H1 (cell line): ENCODE measurements at places on chromosomes 2 and 18.

GRCh38 chr2:5696404-5696944 lies 4.3 kb downstream of the SOX11 start:
- peak; percentile 79 for DNase-seq

DNA sequence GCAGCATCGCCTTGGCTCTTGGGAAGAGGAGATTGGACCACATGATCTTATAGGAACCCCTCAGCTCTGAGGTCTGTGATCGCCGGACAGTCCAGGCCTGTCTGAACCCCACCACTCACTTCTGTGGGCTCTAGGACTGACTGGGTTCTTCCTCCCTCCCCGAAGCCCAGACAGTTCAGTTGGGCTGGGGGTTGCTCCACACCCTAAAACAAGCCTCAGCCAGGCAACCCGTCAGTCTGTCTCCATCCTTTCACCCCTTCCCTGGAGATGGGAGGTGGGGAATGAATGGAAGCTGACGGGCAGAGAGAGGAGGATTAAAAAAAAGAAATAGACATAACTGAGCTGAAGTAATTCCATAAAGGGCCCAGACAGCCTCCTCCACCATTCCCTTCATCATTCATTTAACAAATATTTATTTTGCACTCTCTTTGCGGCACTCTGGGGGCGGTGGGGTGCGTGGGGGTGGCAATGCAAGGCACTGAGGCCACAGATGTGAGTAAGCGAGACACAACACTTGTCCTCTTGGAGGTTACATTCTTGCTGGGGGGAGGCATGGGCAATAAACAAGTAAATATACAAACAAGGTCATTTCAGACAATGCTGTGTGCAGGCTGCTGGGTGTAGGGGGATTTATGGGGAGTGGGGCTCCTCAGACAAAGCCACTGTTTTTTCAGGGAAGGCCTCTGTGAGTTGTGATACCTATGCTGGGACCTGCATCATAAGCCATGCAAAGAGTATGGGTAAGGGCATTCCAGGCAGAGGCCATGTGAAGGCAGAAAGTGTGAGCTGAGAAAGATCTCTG lies 12.9 kb downstream of the WNT10A start:
- no peak for DNase-seq

- no peak for DNase-seq
Observed at GRCh38 chr18:44819944-44820510, 139.3 kb downstream of the SETBP1 start.

- DNase-seq = no peak
Observed at GRCh38 chr2:64837925-64838641, 151.1 kb upstream of the SLC1A4 start.

DNA sequence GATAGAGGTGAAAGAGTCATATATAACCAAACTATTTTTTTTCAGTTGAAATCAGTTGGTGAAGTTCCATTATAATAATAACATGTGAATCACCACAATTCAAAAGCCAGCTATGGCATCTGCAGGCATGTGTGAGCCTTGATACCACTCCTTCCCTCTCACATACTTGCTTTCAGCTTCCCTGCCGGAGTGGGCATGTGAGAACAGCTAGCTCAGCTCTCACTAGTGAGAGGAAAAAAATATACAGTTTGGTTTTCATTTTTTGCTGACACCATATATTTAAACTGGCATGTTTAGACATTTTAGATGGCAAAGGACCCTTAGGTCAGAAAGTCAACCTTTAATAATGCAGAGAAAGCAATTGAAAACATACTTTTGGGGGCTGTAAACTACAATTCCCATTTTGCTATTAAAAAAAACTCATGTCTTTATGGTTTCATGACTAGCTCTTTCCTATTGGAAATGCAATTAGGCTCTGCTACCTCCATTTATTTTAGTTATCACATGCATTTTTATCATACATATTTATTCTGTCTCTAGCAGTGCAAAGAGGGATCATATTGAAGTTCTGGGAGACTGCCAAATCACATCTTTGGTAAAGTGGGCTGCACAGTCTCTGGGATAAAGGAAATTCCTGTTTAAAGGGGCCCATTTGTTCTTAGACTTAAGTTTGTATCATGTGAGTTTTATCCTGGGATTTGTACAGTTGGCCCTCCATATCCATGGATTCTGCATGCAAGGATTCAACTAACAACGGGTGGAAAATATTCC lies 33.2 kb upstream of the SLC40A1 start:
- DNase-seq = no peak

- DNase-seq = no peak
Observed at GRCh38 chr2:64142741-64143168, 1.5 kb downstream of the PELI1 start.

DNA sequence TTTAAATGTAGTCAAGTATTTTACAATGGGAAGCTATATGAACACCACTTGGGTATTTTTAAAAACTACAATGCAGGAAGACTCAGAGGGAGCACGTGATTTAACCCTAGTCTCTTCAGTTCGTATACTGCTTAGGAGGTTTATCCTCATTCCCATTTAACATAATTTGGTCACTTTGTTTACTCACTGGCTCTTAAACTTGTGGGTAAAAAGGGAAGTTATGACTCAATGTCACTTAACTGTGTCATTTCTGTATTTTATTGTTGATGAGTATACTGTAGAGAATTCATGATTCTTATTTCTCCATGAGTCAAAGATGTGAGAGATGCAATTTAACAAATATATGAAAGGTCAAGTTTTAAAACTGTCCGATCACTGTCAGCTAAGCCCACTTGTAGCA lies 48.2 kb downstream of the SLC66A3 start:
- no peak for DNase-seq

DNA sequence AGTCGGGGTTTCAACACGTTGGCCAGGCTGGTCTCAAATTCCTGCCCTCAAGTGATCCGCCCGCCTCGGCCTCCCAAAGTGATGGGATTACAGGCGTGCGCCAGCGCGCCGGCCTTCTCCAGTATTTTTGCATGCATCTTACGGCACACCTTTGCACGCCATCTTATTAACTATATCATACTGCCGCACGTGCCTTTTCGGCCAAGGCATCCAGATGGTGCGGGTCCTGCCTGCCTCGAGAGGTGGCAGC lies 765 bp upstream of the ING5 start:
- DNase-seq = no peak

DNA sequence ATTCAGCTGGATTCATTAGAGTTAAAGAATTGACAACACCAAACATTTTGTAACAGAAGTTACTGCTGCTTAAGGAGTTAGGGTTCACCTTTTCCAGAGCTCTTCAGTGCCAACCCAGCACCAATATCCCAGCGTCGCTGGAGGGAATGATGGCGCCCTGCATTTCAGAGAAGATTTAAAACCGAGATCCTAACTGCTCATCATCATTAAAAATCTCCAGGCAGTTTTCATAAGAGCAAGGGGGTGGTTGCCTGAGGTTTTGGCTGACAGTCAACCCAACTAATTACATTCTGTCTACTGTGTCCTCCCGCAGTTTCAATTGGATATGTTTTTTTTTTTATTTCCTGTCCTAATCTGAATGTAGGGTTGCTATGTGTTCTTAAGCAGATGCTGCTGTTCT lies 509.6 kb upstream of the TCF4 start:
- DNase-seq = no peak

- no peak for DNase-seq
Observed at GRCh38 chr18:58464104-58464625, 164.7 kb downstream of the ALPK2 start.

DNA sequence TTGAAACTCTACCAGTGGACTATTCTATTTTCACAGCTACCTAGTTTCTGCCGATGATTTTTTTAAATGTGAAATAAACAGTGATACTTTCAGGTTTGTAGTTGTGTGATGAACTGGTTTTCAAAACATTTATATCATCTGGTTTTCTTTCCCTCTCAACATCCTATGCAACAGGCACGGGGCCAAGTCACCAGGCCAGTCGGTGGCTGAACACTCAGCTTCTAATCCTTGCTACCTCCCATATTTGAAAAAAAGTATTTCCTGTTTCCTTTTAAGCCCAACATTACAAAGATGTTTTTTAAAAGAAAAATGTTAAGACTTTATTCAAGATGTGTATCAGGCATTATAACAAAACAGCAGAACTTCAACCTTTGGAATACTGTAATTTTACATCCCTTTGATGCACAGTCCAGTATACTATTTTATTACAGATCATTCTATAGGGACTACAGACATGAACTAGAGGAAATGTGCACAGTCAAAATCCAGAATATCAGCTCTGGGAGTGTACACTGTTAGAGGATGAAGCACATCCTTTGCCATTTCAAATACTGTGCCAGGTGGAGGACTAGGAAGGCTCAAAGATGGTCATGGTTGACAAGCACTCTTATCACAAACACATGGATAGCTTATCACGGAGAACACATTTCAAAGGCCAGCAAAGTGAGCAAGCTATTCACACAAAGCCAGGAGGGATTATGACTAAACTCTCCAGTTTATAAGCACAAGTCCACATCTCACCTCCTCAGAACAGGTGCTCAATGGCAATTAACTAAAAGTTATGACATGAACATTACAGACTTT lies 14.6 kb downstream of the MRPL35 start:
- no peak for DNase-seq

DNA sequence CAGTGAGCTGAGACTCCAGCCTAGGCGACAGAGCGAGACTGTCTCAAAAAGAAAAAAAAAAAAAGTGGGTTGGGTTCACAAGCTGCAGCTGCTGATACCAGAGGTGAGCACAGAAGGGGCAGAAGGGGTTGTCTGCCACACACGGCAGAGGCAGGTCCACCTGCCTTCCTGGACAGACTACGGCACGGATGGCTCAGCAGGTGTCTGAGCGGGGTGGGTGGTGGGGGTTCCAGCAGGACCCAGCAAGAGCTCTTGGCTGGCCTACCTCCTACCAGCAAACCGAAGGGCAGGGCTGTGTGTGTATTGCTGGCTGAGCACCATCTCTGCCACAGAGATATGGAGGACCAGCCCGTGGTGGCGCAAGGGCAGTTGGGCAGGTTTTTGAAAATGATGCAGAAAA lies 130.4 kb upstream of the ASB18 start:
- DNase-seq = no peak

DNA sequence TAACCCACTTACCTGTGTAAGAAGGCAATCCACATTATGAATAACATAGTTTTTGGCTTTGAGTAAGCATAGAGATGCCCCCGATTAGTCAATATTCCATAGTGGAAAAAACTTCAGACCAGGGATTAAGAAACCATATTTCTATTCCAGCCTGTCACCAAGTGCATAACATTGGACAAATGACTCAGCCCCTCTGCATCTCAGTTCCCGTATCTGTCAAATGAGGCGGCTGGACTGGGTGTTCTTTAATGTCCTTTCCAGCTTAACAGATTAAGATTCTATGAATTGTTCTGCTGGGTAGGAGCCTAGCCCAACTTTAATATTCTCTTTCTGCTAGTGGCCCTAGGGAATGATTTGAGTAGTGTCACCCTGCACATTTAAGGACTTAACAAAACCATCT lies 11.8 kb upstream of the FTCDNL1 start:
- no peak for DNase-seq

GRCh38 chr18:26803643-26804042 lies 61.9 kb downstream of the AQP4 start:
- no peak for DNase-seq

GRCh38 chr2:242064364-242065250 lies 195.1 kb downstream of the RTP5 start:
- no peak for DNase-seq

DNA sequence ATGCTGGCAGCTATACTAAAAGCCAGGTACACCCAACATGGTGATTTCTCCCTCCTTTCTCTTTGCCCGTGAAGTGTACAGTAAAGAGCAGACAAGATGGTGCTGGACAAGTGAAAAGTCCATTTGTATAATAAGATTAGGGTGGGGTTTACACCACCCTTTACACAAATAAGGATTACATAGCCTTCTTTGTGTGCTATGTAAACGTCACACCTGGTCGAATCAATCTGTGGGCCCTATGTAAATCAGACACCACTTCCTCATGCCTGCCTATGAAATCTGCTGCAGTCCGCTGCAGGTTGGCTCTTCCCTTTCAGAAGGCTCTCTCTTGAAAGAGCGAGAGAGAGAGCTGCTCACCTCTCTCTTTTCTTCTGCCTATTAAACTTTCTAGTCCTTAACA lies 1054.3 kb upstream of the SLC39A10 start:
- no peak for DNase-seq

GRCh38 chr2:201621293-201621999 lies 21.9 kb downstream of the TMEM237 start:
- no peak for DNase-seq

DNA sequence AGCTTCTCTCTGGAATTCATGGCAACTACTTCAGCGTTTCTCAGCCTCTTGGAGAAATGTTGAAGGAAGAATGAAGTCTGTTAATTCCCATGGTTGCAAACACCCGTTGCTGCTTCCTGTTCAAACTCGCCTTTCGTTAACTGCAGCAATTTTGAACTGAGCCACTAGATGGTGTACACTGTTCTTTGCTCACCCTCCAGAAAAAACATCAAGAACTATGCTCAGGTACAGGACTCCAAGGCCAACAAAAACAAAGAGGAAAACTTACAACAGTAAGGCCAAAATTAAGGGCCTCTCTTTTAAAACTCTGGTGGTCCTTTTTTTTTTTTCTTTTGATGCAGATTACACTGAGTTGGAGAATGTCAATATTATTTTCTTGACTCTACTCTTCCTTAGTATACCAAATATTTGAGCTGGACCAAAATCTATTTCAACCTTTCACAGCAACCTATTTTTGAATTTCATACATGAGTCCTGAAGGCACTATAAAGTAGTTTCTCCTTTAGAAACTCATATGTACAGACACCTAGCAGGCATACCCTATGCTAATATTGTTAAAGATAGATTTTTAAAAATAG lies 58.2 kb downstream of the KLHL14 start:
- peak; percentile 19 for DNase-seq

DNA sequence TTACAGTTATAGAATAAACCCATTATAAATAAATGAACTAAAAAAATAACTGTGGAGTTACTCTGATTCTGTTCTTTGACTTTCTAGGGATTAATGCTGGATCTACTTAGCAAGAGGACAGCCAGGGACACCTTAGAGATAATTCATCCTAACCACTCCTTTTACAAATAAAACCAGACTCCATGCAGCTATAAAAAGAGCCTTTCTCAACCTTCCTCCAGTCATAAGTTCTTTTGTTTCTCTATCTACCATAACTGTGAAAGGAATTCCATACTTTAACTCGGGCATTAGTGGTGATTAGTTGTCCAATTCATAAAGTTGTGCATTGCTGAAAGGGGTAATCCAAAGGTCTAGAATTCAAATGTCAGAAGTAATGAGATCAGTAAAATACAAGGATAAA lies 682.4 kb downstream of the DPP10 start:
- DNase-seq = no peak

DNA sequence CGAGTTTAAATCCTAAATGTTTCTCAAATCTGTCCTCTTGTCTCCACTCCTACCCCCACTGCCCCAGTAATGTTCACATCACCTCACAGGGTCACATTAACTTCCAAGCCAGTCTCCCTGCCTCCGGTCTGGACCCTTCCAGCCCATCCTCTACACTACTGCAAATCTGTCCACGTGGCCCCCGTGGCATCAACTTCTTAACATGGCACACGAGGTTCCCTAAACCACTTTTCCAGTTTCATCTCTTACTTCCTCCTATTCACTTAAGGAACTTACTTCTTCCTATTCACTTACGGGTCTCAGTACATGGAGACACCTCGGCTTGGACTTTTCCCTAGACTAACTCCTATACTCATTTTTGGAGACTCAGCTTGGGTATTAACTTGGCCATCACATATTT lies 27.0 kb downstream of the MRPL33 start:
- DNase-seq = no peak

- DNase-seq = no peak
Observed at GRCh38 chr2:214450118-214450894, 39.5 kb downstream of the VWC2L start.

GRCh38 chr2:19987936-19988335 lies 2.0 kb downstream of the WDR35 start:
- DNase-seq = no peak
